ENCODE measurements at places on chromosomes 3 and 15. TPM values are rescaled to one million over a fixed set of nuclear protein-coding genes. Genes with fewer than 3 reads are reported as not detected.

Gene EBLN2
- polyA plus RNA-seq = 1.4 TPM

Gene CHAC1
- polyA plus RNA-seq = 9.3 TPM

- peak overlapping the region; percentile 11 for H3K27ac ChIP-seq
- no peak overlapping the region for H3K4me3 ChIP-seq
- H3K27me3 ChIP-seq = no peaks in the 10 kb centered on the region
Observed at GRCh38 chr3:151962352-151962751, 88.9 kb downstream of the SUCNR1 start.

DNA sequence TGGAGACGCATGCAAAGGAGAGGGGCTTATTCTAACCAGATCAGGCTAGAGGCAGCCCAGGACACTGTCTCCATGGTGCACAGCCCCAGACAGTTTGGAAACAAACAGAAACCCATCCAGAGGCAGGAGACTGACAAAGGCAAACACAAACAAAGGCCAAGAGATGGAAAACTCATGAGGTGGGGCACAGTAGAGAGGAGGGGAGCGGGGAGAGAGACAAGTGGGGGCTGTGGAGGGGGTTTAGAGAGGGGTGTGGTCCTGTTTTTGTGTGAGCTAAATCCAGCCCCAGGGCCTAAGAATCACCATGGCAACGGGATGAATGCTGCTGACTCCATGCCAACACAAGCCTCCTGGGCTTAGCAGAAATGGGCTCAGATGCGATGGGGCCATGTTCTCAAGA, 32.3 kb downstream of the PARP16 start:
- H3K36me3 ChIP-seq = no peaks in the 10 kb centered on the region
- no peak overlapping the region for H3K27ac ChIP-seq
- H3K27me3 ChIP-seq = no peaks in the 10 kb centered on the region
- DNase-seq = peak; percentile 46
- no peak overlapping the region for H3K4me3 ChIP-seq
- peaks cover 2% of the 10 kb centered on the region for H3K4me1 ChIP-seq

GRCh38 chr3:182739619-182740018, 53.7 kb upstream of the ATP11B start:
- no peak overlapping the region for H3K4me3 ChIP-seq
- peaks cover 18% of the 10 kb centered on the region for H3K4me1 ChIP-seq
- H3K27ac ChIP-seq = peak overlapping the region; percentile 18
- DNase-seq = no peak

Gene GP9
- polyA plus RNA-seq = not detected

Gene OGG1
- 30.9 TPM for polyA plus RNA-seq

GRCh38 chr3:74561881-74562280, 52.6 kb downstream of the CNTN3 start:
- H3K27me3 ChIP-seq = no peaks in the 10 kb centered on the region
- no peaks in the 10 kb centered on the region for H3K4me1 ChIP-seq
- no peaks in the 10 kb centered on the region for H3K36me3 ChIP-seq
- H3K4me3 ChIP-seq = no peak overlapping the region
- no peak overlapping the region for H3K27ac ChIP-seq

Gene SCN11A
- 0.02 TPM for polyA plus RNA-seq

GRCh38 chr3:139204728-139205127, 139.1 kb upstream of the MRPS22 start:
- DNase-seq = no peak
- H3K27me3 ChIP-seq = no peaks in the 10 kb centered on the region
- no peaks in the 10 kb centered on the region for H3K36me3 ChIP-seq
- no peak overlapping the region for H3K4me3 ChIP-seq
- no peak overlapping the region for H3K27ac ChIP-seq
- no peaks in the 10 kb centered on the region for H3K4me1 ChIP-seq

DNA sequence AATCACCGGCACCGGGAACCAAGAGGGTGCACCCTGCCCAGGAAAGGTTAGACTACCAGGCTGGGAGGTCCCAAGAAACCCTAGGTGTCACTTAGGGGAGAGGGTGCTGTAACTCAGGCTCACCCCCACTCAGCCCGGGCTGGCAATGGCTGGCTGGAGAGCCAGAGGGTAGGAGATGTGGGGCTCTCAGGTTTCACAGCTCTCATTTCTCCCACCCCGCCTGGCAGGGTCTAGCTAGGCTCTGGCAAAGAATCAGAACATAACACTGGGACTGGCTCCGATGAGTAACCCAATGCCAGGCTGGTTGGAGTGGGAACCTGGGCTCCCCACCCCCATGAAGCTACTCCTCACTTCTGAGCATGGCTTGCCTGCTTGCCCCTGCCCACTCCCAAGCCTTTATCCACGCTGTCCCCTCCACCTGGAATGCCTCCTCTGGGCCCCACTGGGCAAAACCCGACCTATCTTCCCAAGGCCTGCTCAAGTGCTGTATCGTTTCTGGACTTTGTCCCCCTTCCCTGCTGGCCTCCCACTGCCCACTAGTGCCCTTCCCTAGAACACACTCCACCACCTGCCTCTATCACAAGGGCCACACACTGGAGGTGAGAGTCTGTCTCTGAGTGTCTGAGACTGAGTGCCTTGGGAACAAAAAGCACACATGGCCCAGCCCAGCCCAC, 2.0 kb downstream of the CIB2 start:
- no peak overlapping the region for H3K4me3 ChIP-seq
- no peaks in the 10 kb centered on the region for H3K36me3 ChIP-seq
- no peaks in the 10 kb centered on the region for H3K4me1 ChIP-seq
- no peaks in the 10 kb centered on the region for H3K27me3 ChIP-seq

DNA sequence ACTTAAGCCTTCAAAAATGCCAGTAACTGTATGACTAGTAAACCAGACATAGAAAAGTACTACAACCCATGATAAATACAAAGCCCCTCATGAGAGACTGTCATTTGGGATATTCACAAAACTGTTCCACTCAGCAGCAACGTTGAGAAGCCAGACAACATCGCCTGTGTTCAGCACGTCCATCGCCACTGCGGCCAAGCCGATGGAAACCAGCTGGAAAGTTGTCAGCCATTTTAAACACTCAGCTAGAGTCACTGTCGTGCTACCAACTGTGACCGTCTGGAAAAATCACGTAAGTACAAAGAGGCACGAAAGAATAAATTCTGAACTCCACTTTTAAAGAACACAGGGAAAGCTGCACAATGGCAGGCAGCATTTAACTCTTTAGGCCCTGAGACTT, 340.7 kb upstream of the WNT5A start:
- no peak overlapping the region for H3K27ac ChIP-seq
- H3K4me1 ChIP-seq = no peaks in the 10 kb centered on the region
- H3K27me3 ChIP-seq = no peaks in the 10 kb centered on the region
- no peak overlapping the region for H3K4me3 ChIP-seq

GRCh38 chr3:43559961-43560360, 61.9 kb downstream of the ANO10 start:
- peaks cover 12% of the 10 kb centered on the region for H3K36me3 ChIP-seq
- no peak overlapping the region for H3K27ac ChIP-seq
- no peak overlapping the region for H3K4me3 ChIP-seq
- DNase-seq = no peak
- H3K4me1 ChIP-seq = no peaks in the 10 kb centered on the region

GRCh38 chr3:129181819-129182218, 1.9 kb downstream of the CNBP start:
- peaks cover 37% of the 10 kb centered on the region for H3K36me3 ChIP-seq
- DNase-seq = no peak
- H3K4me3 ChIP-seq = peak overlapping the region; percentile 83
- peaks cover 20% of the 10 kb centered on the region for H3K4me1 ChIP-seq

- no peak for DNase-seq
- H3K27me3 ChIP-seq = no peaks in the 10 kb centered on the region
- H3K4me1 ChIP-seq = peaks cover 19% of the 10 kb centered on the region
Observed at GRCh38 chr3:59563072-59563605, 513.3 kb upstream of the CFAP20DC start.

Gene LXN
- polyA plus RNA-seq = not detected

DNA sequence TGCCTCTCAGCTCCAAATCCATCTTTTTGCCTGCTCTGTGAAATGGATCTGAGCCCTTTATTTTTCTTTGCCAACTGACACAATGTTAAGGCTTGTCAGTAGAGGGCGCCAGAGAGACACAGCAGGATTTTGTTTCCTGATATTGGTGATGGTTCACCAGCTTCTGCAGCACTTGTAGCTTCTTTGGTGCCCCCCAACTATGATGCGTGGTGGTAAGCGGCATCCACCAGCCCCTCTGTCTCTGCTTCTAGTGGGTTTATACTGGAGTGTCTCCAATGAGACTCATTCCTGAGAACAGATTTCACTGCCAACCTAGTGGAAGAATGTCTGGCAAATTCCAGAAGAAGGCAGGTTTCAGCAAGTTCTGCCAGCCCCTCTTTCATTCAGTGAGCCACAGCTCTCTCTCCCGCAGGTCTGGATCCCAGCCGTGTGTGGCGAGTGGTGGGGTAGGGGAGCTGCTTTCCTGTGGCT, 471.9 kb upstream of the FRG2C start:
- peak; percentile 28 for DNase-seq
- no peaks in the 10 kb centered on the region for H3K4me1 ChIP-seq
- peak overlapping the region; percentile 32 for H3K4me3 ChIP-seq
- H3K27ac ChIP-seq = no peak overlapping the region
- H3K27me3 ChIP-seq = no peaks in the 10 kb centered on the region

Gene TMEM108
- polyA plus RNA-seq = 5.7 TPM

- H3K27ac ChIP-seq = no peak overlapping the region
- H3K27me3 ChIP-seq = no peaks in the 10 kb centered on the region
- no peak overlapping the region for H3K4me3 ChIP-seq
- H3K4me1 ChIP-seq = no peaks in the 10 kb centered on the region
Observed at GRCh38 chr3:1623896-1624295, 474.8 kb upstream of the CNTN4 start.

DNA sequence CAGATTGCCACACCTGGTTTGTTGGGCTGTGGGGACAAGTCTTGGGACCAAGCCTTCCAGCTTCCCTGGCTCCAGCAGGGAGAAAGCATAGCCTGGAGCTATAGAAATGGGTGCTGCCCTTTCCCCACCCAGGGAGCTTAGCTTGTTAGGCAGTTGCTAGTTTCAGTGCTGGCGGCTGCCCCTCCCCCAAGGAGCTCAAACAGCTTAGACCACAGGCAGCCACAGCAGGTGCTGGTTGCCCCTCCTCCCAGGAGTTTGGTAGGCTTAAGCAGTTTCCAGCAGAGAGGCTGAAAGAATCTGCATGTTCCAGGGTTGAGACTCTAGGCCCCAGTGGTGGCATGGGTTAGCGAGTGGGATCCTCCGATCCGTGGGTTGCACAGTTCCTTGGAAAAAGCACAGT, 889.7 kb downstream of the IGSF11 start:
- no peak overlapping the region for H3K4me3 ChIP-seq
- H3K36me3 ChIP-seq = no peaks in the 10 kb centered on the region

Gene CORO2B
- 2.3 TPM for polyA plus RNA-seq

Gene CD200R1L
- polyA plus RNA-seq = not detected

Gene NMNAT3
- polyA plus RNA-seq = not detected

GRCh38 chr15:38849046-38849445, 284.4 kb upstream of the RASGRP1 start:
- H3K4me3 ChIP-seq = no peak overlapping the region
- no peak for DNase-seq
- H3K36me3 ChIP-seq = no peaks in the 10 kb centered on the region
- H3K27ac ChIP-seq = no peak overlapping the region

All from SK-N-SH (cell line).